ENCODE measurements at places on chromosomes 1 and 21.

DNA sequence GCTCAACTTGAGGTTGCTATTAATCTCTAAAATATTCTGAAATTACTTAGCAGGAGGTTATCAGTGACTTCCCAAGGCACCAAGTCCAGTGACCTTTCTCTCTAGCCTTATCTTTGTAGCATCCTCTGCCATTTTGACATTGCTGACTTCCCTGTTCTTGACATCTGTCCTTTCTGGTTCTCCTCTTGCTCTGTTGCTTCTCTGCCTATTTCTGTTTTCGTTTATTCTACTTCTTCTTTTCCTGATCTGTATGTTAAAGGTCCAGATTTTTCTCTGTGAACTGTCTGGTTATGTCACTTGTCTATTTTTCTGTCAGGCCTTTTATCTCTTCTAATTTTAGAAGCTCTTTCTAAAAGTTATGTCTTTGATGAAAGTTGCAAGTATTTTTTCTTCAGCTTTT, 178.8 kb downstream of the VPS13D start:
- DNase-seq: no peak

DNA sequence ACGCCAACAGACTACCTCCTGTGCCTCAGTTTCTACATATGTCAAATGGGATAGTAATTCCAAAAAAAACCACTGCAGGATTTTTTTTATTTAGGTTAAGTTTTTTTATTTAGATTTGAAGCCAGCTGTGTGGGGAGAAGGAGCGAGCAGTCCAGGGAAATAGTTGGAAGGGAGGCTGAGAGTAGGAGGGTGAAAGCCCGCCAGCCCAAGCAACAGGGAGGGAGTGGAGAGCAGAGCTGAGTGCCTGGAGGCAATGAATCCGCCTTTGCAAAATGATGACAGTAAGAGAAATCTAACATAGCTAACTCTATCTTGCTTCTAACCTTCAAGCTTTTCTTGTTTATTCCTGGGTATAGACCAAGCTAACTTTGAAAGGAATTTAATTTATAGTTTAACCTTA, 15.6 kb upstream of the C1orf198 start:
- no peak for DNase-seq

DNA sequence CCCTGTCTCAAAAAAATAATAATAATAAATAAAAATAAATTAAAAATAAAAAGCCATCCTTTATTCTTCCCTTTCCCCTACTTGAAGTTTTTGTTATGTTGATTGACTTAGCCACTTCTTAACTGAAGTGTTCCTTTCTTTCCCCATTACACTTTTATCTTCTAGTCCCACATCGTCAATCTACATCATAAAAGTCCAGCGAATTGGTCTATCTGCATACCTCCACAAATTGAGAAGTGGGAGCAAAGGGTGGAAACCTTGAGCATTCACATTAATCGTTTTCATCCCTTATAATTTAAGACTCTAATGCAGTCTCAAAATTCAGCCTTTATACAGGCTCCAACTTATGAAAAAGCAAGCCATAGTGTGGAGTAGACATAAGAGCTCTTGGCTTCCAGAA, 6.5 kb upstream of the ZYG11A start:
- DNase-seq: no peak

DNA sequence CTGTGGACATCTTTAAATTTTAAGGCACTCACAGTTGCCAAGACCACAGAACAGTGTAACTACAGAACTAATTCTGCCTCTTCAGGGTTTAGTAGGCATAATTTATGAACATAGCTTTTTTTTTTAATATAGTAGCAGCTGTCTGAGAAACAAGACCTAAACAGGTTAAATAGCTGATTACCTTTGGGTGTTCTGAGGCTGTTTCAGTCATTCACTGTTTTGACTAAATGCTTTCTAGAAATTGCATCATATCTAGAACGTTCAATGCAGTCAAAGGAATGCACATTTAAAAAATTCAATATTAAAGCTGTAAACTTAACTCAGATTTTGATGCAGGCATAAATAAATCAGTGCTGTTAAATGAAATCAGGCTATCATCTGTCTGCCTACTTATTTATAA, 101.6 kb downstream of the BRINP3 start:
- DNase-seq: no peak

- DNase-seq: peak; percentile 47
These were observed 67.6 kb upstream of the SDC3 start for GRCh38 chr1:30976143-30976542.

DNA sequence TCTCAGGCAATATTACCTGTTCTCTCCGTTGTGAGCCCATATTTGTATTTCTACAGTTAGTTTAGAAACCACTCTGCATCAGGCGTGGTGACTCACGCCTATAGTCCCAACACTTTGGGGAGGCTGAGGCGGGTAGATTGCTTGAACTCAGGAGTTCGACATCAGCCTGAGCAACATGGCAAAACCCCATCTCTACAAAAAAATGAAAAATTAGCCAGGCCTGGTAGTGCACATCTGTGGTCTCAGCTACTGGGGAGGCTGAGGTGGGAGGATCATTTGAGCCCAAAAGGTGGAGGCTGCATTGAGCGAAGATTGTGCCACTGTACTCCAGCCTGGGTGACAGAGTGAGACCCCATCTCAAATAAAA, 19.7 kb upstream of the ID3 start:
- DNase-seq: no peak

GRCh38 chr1:54363925-54364324, 42.3 kb downstream of the SSBP3 start:
- no peak for DNase-seq

GRCh38 chr1:151545542-151545941, 5.4 kb downstream of the TUFT1 start:
- DNase-seq: no peak

GRCh38 chr1:200415789-200416593, 6.2 kb upstream of the ZNF281 start:
- peak; percentile 85 for DNase-seq

- no peak for DNase-seq
These were observed 53.3 kb upstream of the COL18A1 start for GRCh38 chr21:45351526-45352275.

All from epithelial cell of proximal tubule (primary cell).